ENCODE measurements at places on chromosomes 2 and 18.

DNA sequence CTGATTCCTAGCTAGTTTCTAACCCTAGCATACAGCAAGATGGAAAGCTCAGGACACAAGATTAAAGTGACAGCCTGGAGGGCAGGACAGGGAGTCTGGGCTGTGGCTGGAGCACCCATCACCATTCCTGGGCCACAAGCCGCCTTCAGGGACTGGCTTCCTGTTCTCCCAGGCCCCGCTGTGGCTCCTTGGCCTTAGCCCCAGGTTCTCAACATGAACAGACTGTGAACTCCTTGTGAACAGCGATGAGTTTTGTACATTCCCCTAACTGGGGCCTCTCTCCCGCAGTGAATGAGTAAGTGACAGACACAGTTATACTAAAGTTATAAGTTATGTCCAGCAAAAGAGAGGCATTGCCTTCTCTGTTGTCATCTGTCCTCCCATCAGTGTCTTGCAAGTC, 35.9 kb upstream of the SLC14A1 start:
- DNase-seq = no peak

DNA sequence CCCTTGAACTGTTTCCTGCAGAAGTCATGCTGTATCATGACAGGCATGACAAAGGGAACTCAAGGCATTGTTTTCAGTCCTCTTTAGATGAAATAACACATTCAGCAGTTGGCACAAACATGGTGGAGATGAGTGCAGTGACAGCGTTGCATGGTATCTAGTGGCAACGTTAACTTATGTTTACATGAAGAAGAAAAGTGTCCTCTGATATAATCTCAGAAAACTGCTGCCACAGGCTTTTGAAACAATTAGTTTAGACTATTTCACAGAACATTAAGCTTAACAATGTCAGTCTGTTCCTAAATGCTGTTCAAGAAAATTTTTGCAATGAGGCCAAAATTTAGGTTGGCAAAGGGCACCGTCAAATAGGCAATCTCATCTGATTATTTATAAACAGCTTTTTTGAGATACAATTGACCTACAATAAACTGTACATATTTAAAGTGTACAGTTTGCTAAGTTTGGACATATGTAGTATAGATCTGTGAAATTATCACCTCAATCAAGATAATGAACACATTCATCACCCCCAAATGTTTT, 64.7 kb downstream of the LYPD6B start:
- DNase-seq = no peak

DNA sequence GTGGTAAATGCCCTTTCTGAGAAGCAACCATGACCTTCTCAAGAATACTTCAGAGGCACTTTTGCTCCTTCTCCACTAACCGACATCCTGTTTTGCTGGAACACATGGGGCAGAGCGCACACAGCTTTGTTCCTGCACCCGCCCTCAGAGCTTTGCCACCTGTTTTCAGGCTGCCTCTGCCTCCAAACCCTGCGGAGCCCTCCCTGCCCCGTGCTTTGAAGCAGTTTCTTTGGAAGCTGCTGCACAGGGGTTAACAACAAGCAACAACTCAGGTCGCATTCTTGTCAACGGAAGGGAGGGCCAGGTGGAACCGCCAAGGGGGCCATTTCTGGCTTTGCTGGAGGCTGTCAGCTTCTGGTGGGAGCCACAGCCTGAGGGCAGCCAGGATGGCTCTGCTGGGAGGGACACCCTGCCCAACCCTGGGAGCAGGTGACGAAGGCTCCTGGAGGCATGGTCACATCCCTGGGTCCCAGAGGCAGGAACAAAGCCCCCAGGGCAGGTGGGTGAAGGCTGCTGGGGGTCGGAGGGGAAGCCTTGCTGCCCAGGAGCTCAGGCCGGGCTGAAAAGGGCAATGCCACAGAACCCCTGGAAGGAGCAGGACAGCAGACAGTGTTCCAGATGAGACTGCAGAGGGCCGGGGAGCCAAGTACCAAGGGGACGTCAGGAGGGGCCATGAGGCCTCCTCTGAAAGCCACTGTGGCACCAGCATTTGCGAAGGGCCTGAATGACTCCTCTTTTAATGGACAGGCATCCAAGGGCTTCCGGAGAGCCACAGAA, 46.8 kb downstream of the MRPS5 start:
- DNase-seq = no peak

DNA sequence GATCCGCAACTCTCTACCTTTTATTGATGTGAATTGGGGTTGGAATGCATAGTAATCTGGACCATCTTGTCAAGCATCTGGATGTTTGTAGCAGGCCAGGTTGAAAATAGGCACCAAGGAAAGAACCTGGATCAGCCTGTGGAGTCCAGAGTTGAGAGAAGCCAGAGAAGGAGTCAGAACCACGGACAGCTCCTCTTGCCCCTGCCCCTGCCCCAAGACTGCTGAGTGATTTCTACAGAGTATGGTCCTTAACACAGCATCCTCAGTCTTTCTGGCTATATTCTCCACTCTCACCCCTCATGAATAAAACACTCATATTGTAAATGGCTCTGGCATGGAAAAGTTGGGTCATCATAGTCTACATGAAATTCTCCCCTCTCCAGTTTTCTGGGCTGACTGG, 154.6 kb downstream of the LOXHD1 start:
- no peak for DNase-seq

- no peak for DNase-seq
Observed at GRCh38 chr18:28854964-28855363, 678.0 kb upstream of the CDH2 start.

Data from stimulated activated CD4-positive, alpha-beta T cell treated with anti-CD3 and anti-CD28 coated beads, Interleukin-1b, Interleukin-23, amount 100 ng/mL, for 1 hour (primary cell).